SK-N-DZ (cell line): ENCODE measurements at places on chromosomes 1 and 21.
A peak's percentile ranks its signal among the peaks of the same experiment; 100 is the strongest.

DNA sequence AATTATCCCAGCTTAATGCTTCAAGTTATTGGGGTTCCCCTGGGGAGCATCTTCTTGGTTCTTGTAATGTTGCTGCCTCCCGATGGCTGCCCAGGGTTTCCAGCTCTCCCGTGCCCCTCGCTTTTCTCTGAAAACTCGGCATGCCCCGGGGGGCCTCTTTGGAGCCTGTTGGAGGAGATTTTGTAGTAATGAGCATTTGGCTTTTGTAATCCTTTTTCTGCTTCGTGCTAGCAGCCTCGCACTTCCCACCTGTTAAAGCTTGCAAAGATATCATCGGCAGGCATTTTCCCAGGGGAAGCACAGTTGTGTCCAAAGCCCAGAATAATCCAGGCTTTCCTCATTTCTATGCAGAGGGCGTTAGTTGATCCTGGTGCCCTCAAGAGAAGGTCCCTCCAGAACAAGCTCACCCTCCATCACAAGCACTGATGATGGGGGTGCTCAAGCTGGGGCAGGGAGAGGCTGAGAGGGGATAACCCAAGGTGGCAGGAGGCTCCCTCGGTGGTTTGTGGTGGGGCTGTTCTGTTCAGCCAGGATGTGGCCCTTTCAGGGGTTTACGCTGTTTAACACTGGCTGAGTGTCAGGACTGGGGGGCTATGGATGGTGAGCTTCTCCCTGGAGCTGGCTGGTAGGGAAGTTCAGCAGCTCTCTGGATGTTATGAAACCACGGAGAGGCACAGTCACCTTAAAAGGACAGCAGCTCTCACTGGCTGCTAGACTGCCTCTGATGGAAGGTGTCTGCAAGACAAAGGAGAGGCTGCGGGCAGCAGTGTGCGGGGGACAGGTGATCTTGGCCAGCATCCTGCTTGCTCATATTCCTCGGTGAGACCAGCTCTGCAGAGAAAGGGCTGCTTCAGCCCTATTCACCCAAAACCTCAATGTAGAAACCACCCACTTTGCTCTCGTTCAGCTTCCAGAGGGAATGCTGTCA, 477.1 kb upstream of the VAMP3 start:
- DNase-seq, result peak; percentile 9

GRCh38 chr1:156198831-156199349, 5.0 kb downstream of the SLC25A44 start:
- DNase-seq, result no peak

- DNase-seq, result no peak
Observed at GRCh38 chr21:33817663-33818451, 97.7 kb downstream of the ATP5PO start.

GRCh38 chr1:2393471-2393877, 1.8 kb downstream of the RER1 start:
- no peak for DNase-seq

DNA sequence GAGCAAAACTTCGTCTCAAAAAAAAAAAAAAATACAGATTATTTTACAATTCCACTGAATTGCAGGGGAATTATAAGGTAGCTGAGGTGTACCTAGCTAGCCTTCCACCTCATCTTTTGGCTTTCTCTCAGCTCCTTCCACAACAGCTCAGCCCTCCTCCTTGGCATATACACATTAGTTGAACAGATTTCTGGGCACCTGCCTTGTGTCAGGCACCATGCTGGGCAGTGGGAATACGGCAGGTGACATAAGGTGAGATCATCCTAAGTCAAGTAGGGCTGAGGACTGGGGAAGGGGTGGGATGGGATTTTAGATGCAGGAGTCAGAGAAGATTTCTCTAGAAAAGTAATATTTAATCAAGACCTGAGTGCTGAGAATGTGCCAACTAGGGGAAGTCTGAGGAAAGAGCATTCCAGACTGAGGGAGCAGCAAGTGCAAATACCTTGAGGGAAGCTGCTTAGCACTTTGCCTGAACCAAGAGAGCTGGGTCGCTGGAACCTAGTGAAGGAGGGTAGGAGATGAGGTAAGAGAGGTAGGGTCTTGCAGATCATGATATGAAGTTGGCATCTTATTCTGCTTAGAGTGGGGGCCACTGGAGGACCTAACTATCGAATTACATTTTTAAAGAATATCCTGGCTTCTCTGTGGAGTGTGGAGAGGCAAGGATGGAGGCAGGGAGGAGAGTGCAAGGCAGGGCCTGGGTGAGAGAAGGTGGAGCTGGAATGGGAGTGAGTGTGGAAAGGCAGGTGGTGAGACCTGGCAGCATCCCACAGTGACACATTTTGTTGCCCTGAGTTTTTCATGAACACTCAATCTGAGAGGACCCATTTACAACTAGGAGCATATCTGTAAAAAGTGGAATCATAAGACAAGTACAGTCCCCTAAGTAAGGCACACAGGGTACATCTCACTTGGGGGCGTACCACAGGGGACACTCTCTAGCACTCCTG, 28.2 kb downstream of the LAMC2 start:
- no peak for DNase-seq

- DNase-seq, result no peak
Observed at GRCh38 chr1:68230901-68231626, 1.3 kb downstream of the WLS start.

DNA sequence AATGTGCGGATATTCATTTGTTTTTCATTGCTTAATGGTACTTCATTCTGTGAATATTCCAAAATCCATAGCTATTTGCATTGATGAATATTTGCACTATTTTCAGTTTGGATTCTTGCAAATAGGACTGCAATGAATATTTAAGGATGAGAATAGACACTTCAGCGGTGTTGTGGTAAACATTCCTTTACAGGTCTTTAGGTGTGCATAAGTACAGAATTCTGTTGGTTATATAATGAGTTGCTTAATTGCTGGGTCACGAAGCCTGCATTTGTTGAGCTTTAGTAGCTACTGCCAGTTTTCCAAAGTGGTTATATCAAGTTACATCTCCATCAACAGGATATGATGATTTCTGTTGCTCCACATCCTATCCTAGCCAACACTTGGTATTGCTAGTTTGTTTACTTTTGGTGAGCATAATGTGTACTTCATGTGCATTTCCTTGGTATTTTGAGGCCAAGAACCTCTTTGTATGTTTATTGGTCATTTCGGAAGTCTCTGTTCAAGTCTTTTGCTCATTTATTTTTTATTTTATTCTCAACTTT, 64.2 kb upstream of the CYYR1 start:
- DNase-seq, result no peak

DNA sequence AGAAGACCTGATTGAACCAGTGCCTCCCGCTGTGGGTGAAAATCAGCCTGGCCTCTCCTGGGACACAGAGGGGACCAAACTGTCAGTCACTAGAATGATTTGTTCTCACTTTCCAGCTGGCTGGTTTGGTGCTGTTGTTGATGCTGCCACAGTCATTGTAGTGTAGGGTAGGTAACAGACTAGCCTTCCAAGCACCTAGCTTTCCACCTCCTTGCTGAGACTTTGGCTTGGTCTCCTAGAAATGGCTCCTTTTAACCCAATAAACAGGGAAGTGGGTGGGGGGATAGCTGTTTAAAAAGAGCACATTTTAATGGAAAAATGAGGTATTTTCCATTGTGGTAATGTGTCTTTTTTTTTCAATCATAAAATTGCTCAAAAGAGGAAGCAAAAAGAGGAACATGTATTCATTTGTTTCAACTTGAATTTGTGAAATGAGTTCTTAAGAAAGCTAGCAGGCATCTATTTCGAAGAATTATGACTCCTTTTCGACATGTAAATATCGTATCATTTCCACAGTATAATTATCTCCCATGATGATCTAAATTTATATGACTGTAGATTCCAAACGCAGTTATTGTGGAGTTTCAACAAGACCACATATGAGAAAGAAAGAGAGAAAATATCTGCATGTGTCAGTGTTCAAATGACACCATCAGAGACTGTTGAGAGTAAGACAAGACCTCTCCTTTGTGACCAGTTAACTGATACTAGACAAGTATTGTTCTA, 190.1 kb downstream of the HLX start:
- no peak for DNase-seq

DNA sequence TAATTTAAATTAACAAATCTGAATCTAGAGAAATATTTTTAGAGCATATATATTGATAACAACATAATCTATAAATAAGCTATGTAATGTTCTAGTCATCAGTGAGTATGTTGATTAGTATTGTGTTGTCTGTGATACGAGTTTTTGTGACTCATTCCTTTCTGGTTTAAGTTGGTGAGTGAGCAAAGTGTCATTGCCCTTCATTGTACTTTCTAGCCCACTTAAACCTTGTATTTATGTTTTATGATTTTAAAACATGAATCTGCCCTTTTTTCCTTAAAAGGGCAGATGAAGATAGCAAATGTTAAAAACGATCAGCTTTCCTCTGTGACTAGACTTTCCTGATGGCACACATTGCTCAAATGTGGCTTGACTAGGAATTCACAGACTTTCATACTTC, 38.5 kb downstream of the MACO1 start:
- no peak for DNase-seq

DNA sequence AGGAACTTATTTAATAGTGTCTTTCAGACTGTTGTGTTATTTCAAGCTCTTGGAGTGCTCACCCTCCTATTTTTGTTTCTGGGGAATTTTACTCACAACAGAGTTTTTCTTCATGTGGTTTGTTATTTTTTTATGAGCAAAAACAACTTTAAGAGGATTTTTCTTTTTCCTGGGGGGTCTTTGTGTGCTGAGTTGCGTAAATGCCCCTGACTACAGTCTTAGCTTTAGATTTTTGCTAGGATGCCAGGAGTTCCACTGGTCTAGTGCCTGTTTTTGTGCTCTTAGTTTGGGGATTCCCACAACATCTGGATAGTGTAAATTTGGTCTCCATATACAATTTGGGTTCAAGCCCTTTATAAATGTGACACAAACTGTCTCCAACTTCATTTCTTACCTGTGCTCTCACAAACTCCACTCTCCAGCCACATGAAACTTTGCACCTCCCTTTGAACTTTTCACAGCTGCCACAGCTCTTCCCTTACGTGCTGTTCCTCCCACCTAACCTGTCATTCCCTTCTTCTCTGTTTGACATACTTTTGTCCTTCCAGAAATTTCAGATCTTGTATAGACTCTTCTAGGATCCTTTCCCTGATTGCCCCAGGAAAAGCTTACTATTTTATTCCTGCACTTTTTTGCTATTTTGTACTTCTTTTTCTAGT, 180.2 kb downstream of the CRB1 start:
- DNase-seq, result no peak

DNA sequence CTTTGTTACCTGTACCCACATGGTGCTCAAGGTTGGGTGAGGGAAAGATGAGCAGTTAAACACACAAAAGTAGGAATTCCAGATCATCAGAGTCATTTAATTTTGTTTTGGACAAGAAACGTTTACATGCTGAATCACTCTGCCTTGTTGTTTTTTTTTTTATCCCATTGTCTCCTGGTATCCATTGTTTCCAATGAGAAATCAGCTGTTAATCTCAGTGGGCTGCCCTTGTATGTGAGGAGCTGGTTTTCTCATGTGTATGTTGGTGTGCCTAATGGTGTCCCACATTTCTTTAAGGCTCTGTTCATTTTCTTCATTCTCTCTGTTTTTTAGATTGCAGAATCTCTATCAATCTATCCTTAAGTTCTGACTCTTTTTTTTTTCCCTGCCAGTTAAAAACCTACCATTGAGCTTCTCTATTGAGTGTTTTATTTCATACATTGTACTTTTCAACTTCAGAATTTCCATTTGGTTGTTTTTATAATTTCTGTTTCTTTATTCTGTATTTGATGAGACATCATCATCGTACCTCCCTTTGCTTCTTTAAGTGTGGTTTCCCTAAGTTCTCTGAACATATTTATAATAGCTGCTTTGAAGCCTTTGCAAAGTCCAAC, 8.8 kb upstream of the OBSCN start:
- no peak for DNase-seq

DNA sequence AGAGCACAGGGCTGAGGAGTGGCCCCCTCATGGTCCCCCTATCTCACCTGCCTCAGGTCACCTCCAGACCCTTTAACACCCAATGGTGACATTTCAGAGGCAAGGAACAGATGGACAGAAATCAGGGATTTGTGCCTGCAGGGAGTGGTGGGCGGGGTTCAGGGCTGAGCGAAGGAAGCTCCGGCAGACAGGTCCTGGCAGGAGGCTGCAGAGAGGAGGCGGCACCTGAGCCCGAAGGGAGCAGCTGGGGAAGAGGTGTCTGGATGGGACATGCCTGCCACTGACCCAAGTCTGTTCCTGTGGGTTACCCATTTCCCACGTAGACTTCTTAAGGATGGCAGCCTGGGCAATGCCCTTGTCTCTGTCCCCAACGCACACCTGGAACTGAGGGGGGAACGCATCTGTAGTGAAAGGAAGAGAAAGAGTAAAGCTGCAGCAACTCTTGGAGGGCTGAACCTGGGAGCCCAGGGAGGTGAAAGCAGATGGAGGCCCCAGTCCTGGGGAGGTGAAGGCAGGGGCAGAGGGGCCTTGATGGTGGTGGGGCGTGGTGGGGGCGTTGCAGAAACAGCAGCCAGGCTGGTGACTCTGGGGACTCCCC, 61.6 kb upstream of the ADARB1 start:
- DNase-seq, result no peak

GRCh38 chr1:173049322-173049633, 1.5 kb downstream of the TNFSF18 start:
- no peak for DNase-seq

DNA sequence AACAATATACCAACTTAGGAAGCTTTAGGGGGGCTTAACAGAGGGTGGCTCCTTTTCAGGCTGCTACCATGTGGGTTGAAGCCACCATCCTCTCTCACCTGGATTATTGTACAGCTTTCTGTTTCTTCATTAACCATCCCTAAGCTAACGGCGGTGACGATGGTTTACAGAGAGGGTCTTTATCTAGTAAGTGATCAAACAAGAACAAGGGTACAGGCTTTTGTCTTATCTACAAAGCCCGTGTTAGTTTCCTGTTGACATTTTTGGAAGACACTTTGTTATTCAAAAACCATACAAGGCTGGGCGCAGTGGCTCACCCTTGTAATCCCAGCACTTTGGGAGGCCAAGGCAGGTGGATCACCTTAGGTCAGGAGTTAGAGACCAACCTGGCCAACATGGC, 20.4 kb downstream of the SLC25A33 start:
- no peak for DNase-seq

DNA sequence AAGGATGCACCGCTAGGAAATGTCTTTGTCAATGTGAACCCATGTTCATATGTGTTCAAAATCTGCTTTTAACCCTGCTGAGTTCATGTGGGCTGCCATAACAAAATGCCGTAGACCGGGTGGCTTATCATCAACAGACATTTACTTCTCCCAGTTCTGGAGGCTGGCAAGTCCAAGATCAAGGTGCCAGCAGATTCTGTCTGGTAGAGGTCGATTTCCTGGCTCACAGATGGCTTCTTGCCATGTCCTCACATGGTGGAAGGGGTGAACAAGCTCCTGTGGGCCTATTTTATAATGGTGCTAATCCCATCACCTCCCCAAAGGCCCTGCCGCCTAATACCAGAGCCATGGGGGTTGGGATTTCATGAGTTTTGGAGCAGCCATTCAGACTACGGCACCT, 4.6 kb upstream of the CDCP2 start:
- no peak for DNase-seq

- no peak for DNase-seq
Observed at GRCh38 chr1:14780271-14780670, 181.8 kb downstream of the KAZN start.

- no peak for DNase-seq
Observed at GRCh38 chr1:86119214-86119764, 37.3 kb downstream of the COL24A1 start.

- no peak for DNase-seq
Observed at GRCh38 chr1:42670425-42670824, 11.8 kb upstream of the YBX1 start.

GRCh38 chr1:95048317-95048716, 24.4 kb downstream of the ALG14 start:
- DNase-seq, result no peak

GRCh38 chr1:76759171-76759860, 108.0 kb upstream of the ST6GALNAC5 start:
- no peak for DNase-seq

GRCh38 chr1:183590244-183591191, at the start of gene NCF2:
Gene NCF2, minus strand, starts transcription at chr1:183590459. Its CDS starts 130 bp downstream, at chr1:183590329.
- DNase-seq, result no peak
